ENCODE measurements at places on chromosomes 12 and 14.
A peak's percentile ranks its signal among the peaks of the same experiment; 100 is the strongest.

DNA sequence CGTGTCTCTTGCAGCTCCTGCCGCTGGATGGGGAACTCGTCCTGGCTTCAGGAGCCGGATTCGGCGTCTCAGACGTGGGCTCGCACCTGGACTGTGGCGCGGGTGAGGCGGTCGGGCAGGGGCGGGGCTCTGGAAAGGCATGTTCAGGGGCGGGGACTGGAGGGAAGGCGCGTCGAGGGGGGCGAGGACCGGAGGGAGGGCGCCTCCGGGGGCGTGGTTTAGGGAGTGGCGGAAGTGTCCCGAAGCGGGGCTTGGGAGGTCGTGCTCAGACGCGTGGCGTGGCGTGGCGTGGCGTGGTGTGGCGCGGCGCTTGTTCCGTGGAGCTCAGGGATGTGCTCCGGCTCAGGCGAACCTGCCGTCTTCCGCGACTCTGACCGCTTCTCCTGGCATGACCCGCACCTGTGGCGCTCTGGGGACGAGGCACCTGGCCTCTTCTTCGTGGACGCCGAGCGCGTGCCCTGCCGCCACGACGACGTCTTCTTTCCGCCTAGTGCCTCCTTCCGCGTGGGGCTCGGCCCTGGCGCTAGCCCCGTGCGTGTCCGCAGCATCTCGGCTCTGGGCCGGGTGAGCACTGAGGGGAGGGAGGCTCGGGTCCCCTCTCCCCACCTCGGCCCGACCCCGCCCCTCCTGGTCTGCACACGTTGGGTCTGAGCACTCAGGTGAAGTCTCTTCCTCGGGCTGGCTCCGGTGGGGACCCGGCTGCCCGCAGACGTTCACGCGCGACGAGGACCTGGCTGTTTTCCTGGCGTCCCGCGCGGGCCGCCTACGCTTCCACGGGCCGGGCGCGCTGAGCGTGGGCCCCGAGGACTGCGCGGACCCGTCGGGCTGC is 6.2 kb downstream of the AMN start:
- peak; percentile 22 for DNase-seq

- no peak for DNase-seq
These were observed 53.4 kb downstream of the CYP46A1 start for GRCh38 chr14:99737451-99737951.

- no peak for DNase-seq
These were observed 81.1 kb downstream of the ITPK1 start for GRCh38 chr14:93034671-93034994.

GRCh38 chr12:53059434-53060063 is 9.7 kb downstream of the TNS2 start:
- no peak for DNase-seq

- no peak for DNase-seq
These were observed 16.3 kb downstream of the NDUFA12 start for GRCh38 chr12:94987076-94987669.

- no peak for DNase-seq
These were observed 51.1 kb downstream of the GAS2L3 start for GRCh38 chr12:100624571-100624970.

GRCh38 chr14:74919421-74920165 is 3.5 kb downstream of the RPS6KL1 start:
- no peak for DNase-seq

GRCh38 chr12:107645630-107646333 is 39.8 kb upstream of the PWP1 start:
- DNase-seq: no peak

GRCh38 chr14:75368333-75368732 is 59.5 kb upstream of the JDP2 start:
- DNase-seq: no peak

DNA sequence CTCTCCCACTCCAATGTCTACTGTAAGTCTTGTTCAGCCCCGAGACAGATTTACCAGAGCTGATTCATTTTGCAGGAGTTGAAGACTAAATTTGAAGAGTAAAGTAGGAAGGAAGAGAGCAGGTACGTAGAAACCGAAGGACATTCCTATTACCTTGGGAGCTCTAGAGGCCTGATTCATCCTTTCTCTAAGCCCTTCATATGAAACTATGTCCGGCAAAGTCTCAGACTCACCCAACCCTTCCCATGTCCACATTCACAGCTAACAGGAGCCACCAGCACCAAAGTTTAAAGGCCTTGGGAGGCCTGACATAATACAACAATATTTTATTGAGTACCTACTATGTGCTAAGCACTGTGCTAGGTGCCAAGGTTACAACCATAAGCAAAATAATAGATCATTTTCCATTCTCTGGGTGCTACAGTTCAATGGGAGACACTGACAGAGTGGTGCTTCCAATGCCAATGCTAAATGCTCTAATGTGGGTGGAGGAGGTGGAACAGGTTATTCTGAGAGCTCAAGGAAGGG is 86.6 kb downstream of the PHLDA1 start:
- DNase-seq: no peak

GRCh38 chr12:3741882-3742672 is 10.8 kb downstream of the CRACR2A start:
- no peak for DNase-seq

DNA sequence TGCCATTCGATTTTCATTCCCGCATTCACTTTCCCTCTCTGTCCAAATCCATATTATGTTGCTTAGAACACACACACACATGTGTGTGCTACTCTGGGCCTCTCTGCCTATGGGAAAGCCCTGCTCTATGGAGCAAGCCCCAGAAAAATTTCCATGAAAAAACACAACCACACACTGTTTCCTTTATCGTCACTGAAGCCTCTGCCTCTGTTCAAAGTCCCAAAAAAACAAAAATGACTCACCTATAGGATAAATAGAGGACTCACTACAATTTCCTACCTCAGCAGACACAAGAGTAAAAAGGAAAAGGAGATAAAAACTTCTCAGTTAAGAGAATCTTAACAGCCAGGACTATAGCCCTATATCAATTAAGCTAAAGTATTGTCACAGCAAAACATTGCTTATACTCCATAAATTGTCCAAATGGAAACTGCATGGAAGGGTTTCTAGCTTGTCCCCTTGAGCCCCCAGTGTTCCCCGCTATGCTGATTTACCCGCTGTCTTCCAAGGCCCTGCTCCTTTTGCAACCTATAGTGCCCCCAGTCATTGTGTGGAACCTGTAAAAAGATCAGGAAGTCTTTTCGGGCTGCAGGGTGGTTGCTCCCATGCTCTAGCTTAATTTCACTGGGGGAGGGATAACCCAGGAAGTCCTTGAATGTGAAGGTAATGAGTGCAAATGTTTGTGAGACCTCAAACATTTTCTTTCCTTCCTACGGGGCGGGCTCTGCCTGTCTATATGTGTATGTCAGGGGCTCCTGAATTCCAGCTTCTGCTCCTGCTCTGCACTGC is 11.1 kb upstream of the PIP4K2C start:
- DNase-seq: no peak

- no peak for DNase-seq
These were observed 22.9 kb downstream of the NDUFA12 start for GRCh38 chr12:94980577-94980976.

- DNase-seq: no peak
These were observed 29.8 kb downstream of the NCOR2 start for GRCh38 chr12:124537525-124538193.

DNA sequence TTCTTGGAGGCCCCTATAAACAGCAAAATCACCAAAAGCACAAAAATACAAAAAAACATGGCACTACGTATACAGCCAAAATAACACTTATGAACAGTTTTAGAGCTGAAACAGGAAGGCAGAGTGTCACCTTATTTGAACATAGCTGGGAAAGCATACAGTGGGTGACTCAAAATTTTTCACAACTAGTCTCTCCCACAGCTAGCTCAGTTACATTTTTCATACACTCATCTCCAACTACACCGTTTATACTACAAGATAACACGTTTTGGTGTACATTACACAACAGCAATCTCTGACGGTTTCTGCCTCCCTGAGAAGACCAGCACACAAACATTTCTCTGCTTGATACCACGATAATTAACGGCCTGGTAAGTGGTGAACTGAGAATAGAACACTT is 2.9 kb downstream of the RAD52 start:
- DNase-seq: no peak

- DNase-seq: no peak
These were observed 25.8 kb upstream of the CLEC4E start for GRCh38 chr12:8566525-8566924.

DNA sequence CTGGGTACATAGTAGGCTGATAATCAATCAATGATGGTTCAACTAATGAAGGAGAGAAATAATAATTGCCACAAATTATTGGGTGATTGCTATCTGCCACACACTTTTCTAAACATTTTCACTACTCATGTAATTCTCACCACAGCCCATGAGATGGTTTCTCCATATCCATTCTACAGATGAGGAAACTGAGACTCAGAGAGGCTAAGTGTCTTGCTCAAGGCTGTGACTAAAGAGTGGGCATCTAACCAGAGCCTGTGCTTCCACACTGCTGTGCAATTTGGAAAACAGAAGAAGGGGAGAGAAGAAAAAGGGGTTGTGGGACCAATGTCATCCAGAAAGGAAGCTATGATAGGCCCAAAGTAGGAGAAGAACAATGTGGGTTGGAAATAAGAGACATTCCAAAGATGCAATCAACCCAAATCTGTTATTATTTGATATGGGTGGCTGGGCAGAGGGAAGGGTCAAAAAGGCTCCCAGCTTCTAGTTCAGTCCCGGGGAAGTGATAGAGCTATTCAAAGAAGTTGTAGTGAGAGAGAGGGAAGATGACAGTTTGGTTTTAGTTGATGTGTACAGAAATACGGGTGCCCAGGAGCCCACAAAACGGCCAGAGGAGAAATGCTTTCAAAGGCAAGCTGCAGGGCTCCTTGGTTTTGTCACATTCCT is 483 bp upstream of the NR1H4 start:
- no peak for DNase-seq

GRCh38 chr14:89435892-89436656 is 19.0 kb upstream of the FOXN3 start:
- DNase-seq: no peak

DNA sequence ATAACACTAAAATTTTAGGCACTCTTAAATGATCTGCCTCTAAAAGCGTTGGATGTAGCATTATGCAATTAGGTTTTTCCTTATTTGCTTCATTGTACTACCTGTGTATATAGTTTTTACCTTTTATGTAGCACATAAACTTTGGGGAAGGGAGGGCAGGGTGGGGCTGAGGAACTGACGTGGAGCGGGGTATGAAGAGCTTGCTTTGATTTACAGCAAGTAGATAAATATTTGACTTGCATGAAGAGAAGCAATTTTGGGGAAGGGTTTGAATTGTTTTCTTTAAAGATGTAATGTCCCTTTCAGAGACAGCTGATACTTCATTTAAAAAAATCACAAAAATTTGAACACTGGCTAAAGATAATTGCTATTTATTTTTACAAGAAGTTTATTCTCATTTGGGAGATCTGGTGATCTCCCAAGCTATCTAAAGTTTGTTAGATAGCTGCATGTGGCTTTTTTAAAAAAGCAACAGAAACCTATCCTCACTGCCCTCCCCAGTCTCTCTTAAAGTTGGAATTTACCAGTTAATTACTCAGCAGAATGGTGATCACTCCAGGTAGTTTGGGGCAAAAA is 4.1 kb downstream of the CDKN1B start:
- no peak for DNase-seq

DNA sequence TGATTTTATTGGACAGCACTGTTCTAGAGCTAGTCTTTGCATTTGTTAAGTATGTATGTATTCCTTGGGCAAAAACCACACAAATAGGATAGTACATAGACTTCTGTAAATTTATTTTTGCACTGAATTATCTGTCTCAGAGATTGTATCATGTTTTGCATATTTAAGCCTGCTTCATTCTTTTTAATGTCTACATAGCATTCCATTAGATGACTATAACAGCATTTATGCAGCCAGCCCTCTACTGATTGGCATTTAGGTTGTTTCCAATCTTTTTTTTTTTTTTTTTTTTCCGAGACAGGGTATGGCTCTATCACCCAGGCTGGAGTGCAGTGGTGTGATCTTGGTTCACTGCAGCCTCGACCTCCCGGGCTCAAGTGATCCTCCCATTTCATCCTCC is 34.5 kb downstream of the SYNDIG1L start:
- no peak for DNase-seq

GRCh38 chr14:75041613-75042012 is 9.7 kb downstream of the MLH3 start:
- DNase-seq: no peak

DNA sequence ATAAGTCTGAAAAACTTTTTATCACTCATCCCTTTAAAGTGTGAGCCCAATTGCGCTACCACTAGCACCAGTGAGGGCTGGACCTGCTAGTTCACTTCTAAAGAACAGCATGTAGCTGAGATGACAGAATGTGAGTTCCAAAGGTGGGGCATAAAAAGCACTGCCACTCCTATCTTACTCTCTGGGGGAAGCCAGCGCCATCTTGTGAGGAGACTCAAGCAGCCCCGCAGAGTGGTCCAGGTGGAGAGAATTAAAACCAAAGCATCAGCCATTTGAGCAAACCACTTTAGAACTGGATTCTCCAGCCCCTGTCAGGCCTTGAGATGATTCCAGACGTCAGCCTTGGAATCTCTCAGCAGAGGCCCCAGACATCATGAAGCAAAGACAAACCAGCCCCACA is 39.9 kb downstream of the TMEM132D start:
- no peak for DNase-seq

- DNase-seq: no peak
These were observed 266.2 kb downstream of the RAD51B start for GRCh38 chr14:68085742-68086141.

- no peak for DNase-seq
These were observed 6.3 kb downstream of the STYK1 start for GRCh38 chr12:10667581-10667980.

- no peak for DNase-seq
These were observed 145.4 kb upstream of the FKBP4 start for GRCh38 chr12:2649201-2650030.

GRCh38 chr12:79998554-79998953 is 63.7 kb upstream of the PPP1R12A start:
- DNase-seq: no peak

GRCh38 chr12:27861428-27862167 is 81.6 kb upstream of the MANSC4 start:
- DNase-seq: no peak

DNA sequence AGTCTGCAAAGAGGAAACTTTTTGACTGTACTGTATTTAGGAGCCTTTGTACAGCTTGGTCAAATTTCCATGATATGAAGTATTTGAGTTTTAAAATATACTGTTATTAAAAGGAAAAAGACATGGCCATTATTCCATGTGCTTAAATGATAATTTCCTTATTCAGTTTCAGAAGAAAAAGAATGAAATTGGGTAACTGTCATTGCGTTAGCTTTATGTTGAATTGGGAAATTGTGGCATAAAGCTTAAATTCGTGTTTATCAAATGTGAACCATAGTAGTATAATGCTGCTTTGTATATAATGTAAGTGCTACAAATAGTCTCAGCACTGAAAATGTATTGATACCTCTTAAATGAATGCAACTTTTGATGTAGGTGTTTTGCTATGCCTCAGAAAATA is 64.9 kb downstream of the ETNK1 start:
- DNase-seq: no peak

- no peak for DNase-seq
These were observed 53.9 kb upstream of the PTPRB start for GRCh38 chr12:70691018-70691672.

GRCh38 chr12:53045696-53046045 is 4.2 kb upstream of the TNS2 start:
- no peak for DNase-seq
